ENCODE measurements at places on chromosomes 1 and 21.

- no peak for DNase-seq
Observed at GRCh38 chr1:223709598-223709997, 2.7 kb upstream of the CAPN2 start.

DNA sequence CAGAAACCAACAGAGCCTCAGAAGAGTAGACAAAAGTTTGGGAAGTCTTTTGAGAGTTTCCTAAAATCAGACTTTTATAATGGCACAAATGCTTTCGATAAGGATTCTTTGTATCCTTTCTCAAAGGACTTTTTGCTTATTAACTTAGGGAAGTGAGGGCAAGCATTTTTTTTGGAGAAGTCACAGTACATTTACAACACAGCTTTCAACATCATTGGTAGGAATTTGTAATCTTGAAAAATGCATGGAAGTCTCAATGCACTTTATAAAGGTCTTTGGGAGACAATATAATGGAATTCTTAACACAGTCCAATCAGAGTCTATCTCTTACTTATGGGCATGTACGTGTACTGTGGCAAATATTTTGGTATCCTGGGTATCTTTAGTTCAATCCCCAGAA, 325.8 kb upstream of the NR5A2 start:
- no peak for DNase-seq

- no peak for DNase-seq
Observed at GRCh38 chr1:78722521-78722920, 72.9 kb downstream of the IFI44 start.

GRCh38 chr1:209404577-209404976, 178.9 kb upstream of the CAMK1G start:
- DNase-seq, result no peak

- peak; percentile 47 for DNase-seq
Observed at GRCh38 chr1:204045430-204045829, 27.5 kb upstream of the SOX13 start.

DNA sequence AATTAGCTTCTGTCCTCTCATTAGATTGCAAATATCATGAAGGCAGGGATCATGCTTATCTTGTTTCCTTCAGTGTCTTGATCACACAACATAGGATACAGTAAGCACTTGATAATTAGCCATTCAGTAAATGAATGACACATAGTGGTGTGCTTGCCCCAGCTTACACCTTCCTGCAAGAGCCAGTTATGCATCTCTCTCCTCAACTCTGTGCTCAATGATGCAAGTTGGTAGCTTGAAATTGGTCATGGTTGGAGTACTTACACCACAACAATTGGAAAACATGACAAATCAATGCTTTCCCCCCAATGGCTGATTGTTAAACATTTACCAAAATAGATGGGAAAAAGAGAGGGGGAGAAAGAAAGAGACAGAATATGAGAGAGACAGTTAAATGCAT, 129.2 kb downstream of the NUF2 start:
- DNase-seq, result no peak

DNA sequence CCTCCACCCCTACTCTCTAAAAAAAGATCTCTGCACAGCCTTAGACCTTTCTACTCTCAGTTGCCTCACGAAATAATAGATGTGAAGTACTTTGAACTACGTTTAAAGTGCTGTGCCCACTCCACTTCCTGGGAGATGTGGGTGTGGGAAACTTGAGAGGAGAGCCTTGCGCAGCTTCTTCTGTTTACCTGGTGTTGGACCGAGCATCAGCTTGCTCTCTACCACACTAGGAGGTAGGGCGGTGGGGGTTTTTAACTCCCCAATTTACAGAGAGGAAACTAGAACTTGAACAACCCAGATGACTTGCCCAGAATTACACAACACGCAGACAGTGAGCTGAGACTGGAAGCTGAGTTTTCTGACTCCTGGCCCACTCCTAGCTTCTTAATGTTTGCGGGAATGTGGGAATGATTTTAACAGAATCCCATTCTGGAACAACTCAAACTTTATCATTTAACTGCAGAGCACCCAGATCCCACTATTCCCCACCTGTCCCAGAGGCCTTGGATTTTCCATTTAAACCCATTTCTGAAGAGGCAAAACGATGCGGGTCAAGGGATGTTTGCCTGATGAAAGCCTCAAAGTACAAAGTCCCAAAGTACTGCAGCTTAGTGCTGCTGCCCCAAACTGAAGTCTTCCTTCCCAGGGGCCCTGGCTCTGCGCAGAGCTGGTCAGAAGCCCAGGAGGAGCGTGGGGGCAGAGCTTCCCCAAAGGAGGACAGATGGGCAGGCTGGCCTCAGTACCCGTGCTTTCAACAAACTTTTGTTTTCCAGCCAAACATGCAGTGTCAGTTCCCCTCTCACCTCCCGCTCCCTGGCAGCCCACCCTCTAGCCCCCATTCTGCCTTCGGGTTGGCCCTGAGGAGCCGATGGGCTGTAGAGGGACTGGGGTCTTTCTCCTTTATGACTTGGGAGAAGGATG, 19.0 kb downstream of the BTG2 start:
- DNase-seq, result no peak

DNA sequence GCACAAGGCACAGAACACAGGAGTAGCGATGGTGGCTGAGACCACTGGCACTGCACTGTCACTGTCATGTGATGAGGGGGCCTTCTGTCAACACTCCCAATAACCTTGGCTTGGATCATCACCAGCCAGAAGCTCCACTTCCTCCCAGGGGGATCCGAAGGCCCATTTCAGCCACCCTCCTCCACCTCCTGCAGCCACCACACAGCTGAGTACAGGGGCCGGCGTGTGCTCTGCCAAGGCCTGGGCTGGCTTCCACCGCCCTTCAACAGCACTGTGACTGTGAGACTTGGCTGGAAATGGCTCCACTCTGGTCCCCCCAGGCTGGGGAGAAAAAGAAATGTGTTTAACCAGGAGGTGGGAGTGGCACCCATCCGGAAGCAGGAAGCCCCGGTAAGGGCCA, 9.9 kb upstream of the NADK start:
- DNase-seq, result no peak

GRCh38 chr1:44464361-44464760, 59.3 kb downstream of the RNF220 start:
- DNase-seq, result no peak

DNA sequence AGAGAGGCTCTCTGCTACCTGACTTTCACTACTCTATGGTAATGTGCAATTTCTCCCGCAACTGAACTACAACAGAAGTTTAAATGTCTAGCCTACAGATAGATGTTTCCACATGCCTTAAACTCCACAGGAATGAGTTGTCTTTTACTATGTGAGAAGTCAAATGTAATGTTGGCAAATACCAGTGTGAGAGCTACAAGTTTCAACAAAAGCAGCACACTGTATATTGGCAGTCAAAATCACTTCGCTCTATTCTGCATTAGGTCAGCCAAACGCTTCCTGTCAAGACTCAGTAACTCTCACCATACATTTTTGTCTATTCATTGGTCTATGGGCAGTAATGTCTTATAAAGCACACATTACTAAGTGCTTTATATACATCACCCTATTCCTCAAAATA, 41.9 kb downstream of the LUZP1 start:
- no peak for DNase-seq

GRCh38 chr1:66728021-66728420, 24.2 kb upstream of the DYNLT5 start:
- DNase-seq, result no peak

- no peak for DNase-seq
Observed at GRCh38 chr1:95287825-95288224, 53.8 kb downstream of the RWDD3 start.

- no peak for DNase-seq
Observed at GRCh38 chr1:47635597-47635996, 197.8 kb downstream of the FOXD2 start.

GRCh38 chr1:167325151-167325550, 104.5 kb downstream of the POU2F1 start:
- no peak for DNase-seq
